ENCODE measurements at places on chromosomes 5 and 9.

GRCh38 chr5:73908395-73908794 lies 282.4 kb downstream of the ARHGEF28 start:
- DNase-seq, result no peak

GRCh38 chr5:57174128-57174889 lies 450 bp downstream of the GPBP1 start:
- DNase-seq, result no peak

- no peak for DNase-seq
Observed at GRCh38 chr5:113283558-113283957, 151.2 kb downstream of the TSSK1B start.

DNA sequence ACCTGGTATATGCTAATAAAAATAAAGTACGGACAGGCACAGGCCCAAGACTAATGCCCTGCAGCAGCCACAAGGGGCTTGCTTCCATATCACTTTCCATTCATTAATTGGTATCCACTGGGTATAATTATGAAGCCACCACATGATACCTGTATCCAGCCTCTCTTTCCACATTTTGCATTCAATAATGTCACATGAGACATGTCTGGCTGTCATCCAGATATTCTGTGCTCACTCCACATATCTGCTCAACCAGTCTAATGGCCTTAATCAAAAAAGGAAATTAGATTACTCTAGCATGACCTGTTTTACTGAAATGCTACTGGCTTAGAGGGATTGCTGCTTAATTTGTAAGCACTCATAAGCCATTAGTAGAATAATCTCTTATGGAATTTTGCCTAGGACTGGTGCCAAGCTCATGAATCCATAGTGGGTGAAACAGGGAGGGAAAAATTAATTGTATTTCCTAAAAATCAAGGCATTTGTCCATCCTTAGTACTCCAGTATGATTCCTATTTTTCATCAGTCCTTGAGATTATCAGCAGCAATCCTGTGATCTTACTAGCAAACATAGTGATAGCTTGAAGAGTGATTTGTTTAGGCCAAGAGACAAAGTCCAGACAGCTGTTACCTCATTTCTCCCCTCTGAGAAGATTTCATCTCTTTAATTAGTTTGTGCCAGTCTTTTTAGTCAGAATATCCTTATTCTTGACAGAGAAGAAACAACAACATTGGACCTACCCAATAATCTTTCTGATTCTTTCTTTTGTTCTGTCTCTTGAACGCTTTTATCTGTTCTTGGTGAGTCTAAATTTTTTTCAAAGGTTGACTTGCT lies 119.2 kb upstream of the ABCA1 start:
- no peak for DNase-seq

DNA sequence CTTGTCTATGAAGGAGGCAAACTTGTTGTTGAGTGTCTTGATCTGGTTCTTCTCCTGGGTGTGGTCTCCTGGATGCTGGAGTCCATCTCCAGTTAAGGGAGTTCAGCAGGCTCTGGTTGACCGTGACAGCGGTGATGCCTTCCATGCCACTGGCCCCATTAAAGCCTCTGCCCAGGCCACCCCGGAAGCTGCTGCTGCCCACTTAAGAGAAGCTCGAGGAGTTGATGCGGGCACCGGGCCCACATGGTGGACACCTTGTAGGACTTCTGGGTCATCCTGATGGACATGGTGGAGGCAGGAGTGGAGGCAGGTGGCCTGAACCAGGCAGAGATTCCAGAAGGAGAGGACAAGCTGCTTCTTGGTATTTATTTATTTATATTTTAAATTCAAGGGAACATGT lies 44.7 kb upstream of the DEPDC1B start:
- no peak for DNase-seq

DNA sequence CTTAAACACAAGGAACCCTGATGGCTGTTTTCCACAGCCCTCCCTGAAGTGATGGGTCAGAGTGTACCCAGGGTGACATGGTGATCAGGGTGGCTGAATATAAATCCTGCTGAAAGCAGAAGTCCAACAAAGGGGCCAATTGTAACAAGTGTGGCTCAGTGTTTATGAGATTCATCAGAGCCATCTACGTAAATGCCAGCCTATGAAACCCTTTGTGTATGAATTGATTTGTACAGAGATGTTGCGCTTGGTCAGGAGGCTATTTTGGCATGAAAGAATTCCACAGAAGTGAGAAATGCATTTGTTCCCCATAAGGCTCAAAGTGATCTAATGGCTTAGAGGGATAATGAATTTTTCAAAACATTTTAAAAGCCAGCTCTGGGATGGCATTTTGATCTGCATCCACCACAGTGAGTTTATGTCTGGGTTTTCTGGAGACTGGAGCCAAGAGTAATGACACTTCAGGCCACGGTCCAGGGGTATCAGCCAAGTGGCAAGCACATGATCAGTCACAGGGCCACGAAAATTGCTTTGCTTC lies 12.4 kb downstream of the PRUNE2 start:
- no peak for DNase-seq

DNA sequence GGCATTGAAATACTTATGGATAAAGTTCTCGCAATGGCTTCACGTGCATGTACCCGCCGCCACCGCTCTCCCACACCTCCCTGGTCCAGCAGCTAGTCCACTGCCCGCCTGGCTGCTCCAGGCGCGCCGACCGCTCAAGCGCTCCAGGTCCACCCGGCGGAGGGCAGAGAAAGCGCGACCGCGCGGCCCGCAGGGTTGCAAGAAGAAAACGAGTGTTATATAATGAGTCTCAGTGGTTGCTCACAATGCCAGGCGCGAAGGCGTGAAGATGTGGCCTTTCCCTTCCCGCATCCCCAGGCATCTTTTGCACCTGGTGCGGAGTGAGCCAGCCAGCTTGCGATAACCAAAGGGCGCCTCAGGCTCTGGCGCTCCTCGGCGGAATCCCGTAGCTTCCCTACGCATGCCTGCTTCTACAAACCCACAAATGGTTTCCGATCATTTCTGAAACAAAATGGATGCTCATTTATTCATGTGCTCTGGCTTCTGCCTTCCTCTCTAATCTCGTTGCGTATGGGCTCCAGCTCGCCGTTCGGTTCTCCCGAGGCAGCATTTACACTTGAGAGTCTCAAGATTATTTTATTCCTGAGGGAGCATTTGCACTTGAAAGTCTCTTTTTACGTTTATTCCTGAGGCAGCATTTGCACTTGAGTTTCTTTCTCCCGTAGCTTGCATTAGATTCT lies 25.7 kb downstream of the CDKN2A start:
- DNase-seq, result no peak

DNA sequence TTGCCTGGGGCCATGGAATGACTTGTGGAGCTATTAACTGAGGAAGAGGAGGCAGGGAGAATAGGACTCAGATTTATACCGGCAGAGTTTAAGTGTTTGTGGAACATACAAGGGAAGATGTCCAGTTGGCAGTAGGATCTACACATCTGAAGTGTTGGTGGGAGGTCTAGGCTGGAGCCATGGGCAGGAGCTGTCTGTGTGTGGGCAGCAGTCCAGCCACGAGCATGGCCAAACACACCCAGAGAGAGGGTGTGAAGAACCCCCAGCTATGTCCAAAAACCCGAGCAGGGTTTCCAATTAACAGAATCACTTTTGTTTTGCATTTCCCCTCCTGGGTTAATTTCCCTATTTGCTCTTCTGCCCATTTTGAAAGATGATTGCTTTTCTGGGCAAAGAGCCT lies 393.7 kb downstream of the CDK5RAP2 start:
- DNase-seq, result no peak

DNA sequence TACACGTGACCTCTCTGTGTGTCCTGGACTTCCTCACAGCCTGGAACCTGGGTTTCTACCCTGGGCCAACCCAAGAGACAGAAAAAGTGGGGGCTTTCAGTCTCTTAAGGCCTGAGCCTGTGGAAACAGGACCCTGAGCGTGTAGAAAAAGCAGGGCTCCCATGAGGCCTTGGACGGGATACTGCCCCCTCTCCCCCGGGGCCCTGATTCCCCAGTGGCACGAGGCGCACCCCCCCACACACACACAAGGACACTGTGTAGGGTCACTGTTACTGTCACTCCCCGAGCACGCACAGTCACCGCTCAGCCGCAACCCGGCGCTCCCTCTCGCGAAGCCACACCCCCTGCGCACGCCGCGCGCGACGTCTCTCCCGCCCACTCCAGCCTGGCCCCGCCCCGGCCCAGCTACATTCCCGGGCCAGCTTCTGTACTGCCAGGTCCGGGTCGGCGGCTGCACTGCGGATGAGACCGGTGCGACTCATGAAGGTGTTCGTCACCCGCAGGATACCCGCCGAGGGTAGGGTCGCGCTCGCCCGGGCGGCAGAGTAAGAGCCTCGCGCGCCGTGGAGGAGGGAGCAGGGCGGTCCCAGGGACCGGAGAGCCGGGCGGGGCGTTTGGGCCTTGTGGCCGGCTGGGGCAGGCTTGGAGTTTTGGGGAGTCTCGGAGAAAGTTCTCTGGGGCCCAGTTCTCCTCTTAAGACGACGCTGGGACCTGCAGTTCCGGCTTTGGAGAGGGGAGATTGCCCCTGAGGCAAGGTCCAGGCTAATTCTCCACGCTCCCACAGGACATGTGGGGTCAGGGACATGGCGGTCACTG lies at the start of gene GRHPR:
TSS of gene GRHPR (plus strand) at position 408 of the 816 bp plus-strand sequence. CDS start at position 463, 55 bp downstream.
- peak; percentile 87 for DNase-seq
